ENCODE measurements at places on chromosomes 5 and 9. TPM values are rescaled to one million over a fixed set of nuclear protein-coding genes. Genes with fewer than 3 reads are reported as not detected.

DNA sequence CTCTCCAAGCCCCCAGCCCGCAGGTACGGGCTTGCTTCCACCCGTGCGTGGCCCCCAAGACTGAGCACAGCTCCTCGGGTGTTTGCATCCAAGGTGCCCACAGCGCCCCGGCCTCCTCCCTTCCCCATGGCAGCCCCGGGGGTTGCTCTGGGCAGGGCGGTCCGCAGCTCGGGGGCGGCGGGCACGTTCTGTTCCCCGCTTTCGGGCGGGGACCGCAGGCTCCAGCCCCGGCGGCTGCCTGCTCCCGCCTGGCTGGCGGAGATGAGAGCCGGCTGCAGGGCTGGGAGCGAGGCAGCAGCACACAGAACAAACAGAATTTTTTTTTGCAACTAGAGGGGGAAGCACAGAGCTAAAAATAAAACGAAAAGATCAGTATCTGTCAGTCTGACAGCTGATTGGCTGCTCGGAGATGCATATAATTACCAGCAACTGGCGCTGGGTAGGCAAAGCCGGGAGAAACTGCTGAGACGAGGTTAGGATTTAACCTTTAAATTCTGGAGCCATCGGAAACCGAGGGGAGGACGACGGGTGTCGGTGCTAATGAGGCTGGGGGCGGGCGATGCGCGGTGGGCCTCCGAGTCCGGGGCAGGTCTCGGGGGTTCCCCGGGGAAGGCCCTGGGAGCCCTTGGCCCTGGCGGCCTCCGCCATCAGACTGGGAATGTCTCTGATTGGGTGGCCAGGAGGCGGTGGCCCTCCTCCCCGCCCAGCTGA is 142.7 kb upstream of the IER5L start:
- peak; percentile 62 for DNase-seq

IFNA5 gene
- total RNA-seq = 0.32 TPM

CCDC192 gene
- not detected for total RNA-seq

SLC45A2 gene
- not detected for total RNA-seq

GRCh38 chr5:163408311-163408923 is 29.0 kb upstream of the CCNG1 start:
- peak; percentile 52 for DNase-seq

DNA sequence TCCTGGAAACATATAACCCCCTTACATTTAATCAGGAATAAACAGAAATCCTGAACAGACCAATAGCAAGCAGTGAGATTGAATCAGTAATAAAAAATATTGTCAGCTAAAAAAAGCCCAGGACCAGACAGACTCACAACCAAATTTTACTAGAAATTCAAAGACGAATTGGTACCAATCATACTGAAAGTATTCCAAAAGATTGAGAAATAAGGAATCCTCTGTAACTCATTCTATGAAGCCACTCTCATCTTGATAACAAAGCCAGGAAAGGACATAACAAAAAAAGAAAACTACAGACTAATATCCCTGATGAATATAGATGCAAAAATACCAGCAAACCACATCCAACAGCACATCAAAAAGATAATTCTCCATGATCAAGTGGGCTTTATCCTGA is 714.0 kb downstream of the SEMA5A start:
- no peak for DNase-seq

DNA sequence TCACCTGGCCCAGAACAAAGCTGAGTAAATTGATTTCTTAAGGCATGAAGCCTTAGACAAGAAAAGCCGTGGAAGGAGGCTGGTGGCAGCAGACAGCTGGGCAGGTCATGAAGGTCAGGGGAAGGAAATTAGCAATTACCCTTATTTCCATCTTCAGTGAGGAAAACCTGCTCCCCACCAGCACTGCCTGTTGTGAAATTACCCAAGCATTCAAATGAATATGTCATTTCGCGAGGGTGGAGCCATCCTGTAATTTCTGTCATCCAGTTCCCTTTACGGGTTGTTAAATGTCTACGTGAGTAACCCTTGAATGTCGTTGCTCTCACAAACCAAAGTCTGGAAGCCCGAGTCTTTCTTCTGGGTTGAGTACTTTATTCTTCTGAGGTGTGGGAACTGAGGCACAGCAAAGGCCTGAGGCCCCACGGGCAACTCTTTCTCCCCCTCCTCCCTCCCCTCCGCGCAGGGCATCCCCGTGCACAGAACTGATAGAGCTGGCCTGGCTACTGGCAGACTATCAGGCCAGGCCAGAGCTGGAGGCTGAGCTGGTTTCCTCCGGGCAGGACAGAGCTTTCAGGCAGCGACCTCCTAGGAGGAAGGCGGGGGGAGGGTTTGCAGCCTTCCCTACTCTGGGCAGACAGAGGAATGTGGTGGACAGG is 22.0 kb upstream of the AK3 start:
- DNase-seq = no peak

DNA sequence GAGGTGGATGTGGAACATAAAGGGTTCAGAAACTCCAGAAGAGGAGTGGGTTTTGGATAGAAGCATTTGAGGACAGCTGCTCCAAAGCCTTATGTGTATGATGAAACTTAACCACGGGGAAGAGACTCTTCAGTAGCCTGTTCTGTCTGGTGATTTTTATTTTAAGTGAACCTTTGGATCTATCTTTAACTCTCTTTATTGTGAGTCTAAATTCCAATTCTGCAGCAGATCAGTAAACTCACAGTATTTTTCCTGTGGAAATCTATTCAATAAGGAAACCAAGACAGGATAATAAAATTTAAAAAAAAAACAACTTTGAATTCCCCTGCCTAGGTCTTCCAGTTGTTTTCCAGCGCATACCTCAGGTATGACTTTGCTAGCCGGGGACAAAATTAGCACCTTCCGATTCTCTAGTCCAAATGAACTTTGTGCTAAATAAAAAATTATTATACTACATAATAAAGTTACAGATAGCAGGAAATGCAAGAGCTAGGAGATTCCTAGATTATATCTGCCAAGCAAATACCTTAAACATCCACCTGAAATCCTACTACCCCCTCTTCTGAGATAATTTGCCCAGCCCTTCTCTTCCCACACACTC is 101.9 kb downstream of the NLN start:
- DNase-seq = no peak

DNA sequence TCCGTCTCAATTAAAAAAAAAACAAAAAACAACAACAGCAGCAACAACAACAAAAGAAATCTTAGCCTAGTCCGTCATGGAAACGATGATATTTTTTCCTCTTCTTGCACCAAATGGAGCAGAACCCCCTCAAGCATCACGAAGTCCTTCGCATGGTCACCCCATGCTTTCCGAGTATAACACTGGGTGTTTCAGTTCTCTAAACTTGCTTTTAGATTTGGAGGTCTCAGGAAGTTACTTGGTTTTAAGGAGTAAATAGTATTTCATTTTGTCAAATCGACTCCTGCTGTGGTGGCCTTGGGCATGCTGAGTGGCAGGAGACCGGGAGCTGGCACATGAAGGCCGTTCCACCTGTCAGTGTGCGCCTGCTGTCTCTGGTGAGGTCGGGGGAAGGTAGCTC is 118.5 kb upstream of the CACNA1B start:
- DNase-seq = no peak

BARHL1 gene
- not detected for total RNA-seq

DNA sequence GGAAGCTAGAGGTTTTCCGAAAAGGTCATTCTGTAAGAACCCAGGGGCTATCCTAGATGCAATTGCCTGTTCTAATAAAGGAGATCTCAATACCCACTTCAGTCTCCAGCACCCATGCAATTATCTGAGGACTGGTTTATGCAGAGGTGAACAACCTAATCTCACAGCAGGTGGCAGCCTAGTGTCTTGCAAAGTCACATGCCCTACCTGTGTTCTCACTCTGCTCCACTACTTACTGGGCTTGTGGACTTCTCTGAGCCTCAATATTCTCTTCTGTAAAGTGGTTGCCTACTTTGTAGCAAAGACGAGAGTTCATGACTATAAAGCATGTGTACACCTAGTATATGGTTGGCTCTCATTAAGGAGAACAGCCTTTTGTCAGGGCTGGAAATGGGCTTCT is 21.0 kb upstream of the ALDH1B1 start:
- peak; percentile 32 for DNase-seq

SCAMP1 gene
- 31.8 TPM for total RNA-seq

DNA sequence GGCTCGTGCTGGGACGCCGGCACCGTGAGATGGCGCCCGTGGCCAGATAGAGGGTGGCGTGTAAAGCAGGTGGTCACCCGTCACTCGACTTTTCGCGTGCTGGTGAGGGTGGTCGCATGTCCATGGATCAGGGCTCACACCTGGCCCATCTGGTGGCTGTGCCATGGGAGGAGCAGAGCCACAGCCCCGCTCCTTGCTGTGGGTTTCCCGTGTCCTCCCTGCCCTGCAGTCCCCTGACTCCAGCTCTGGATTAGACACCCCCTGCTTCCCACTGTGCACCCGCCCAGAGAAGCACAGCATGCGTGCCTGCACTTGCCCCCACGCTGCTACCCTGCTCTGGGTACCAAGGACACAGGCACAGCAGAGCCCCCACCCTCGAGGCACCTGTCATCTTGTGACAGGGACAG is 1.8 kb upstream of the TMEM250 start:
- no peak for DNase-seq

FGF18 gene
- total RNA-seq = 0.33 TPM

- no peak for DNase-seq
Measured at GRCh38 chr5:33346534-33346933, 94.2 kb upstream of the TARS1 start.

DNA sequence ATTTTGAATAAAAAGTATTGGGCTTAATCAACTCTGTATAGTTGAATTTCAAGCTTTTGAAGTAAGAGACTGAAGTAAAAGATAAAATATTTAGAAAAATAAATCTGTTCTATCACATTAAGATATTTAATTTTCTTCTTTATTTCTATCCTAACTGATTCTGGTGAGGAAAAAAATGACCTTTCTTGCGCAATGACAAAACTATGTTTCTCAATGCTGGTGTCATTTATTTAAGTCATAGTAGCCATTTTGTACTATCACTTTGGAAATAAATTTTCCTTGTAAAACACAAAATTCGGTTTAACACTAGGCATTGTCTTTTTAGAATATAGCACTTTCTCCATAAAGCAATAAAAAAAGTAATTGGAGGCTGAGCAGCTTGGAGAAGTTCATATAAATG is 728.0 kb downstream of the CDH9 start:
- DNase-seq = no peak

TLR4 gene
- 23.0 TPM for total RNA-seq
